Stimulated activated CD8-positive, alpha-beta memory T cell treated with anti-CD3 and anti-CD28 coated beads, Interleukin-4, amount 100 ng/mL, for 24 hours (primary cell): ENCODE measurements at places on chromosomes 13 and 19.

DNA sequence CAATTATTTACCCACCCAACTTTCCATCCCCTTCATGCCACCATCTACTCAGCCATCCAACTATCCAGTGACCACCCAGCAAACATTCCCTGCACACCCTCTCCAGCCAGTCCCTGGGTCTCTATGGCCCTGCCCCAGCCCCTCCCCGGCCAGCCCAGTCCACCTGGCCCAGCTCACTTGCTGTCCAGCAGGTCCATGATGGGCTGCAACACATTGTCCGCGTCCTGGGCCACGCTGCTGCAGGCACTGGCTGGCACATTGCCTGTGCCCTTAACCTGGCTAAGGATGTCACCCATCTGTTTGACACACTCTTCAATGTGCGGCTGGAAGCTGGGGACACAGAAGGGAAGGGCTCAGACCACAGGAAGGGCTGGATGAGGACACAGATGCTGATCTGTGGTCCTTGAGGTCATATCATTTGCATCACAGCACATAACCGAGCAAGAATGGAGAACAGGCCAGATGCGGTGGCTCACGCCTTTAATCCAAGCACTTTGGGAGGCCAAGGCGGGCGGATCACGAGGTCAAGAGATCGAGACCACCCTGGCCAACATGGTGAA lies 61.6 kb downstream of the UNC13A start:
- no peak for DNase-seq

DNA sequence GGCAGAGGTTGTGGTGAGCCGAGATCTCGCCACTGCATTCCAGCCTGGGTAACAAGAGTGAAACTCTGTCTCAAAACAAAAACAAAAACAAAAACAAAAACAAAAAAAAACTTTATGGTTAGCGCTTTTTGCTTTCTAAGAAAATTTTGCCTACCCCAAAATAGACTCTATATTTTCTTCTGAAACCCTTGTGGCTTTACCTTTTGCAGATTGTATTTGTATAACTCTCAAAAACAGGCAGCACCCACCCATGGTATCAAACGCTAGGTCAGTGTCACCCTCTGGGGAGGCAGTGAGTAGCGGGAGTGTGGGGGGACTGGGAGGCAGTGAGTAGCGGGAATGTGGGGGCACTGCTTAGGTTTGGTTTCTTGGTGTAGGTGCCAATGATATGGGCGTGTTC lies 7.5 kb upstream of the SLC39A3 start:
- DNase-seq = no peak

GRCh38 chr19:11881151-11881800 lies 6.3 kb upstream of the ZNF69 start:
- peak; percentile 39 for DNase-seq

DNA sequence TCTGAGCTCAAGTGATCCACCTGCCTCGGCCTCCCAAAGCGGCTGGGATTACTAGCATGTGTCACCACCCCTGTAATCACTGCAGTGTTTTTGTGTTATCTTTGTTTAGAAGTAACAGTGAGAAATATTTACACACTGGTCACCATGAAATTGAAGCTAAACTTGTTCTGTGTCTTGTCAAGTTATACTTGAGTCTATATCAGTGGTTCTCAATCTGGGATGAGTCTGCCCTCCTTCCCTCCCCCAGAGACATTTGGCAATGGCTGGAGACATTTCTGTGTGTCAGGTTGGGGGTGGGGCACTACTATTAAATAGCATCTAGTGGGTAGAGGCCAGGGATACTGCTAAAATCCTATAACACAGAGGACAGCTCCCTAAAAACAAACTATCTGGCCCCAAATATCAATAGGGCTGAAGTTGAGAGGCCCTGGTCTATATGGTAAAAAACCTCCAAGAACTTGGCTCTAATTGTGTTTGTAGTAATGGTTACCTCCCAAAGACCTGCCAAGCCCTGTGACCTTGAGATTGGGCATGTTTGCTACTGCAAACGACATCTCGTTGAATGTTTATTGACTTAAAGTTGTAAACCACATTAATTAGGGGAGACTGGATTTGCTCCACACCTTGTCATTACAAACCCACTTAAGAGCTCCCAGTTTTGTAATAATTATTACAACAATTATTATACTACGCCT lies 6.9 kb downstream of the CTU1 start:
- no peak for DNase-seq

DNA sequence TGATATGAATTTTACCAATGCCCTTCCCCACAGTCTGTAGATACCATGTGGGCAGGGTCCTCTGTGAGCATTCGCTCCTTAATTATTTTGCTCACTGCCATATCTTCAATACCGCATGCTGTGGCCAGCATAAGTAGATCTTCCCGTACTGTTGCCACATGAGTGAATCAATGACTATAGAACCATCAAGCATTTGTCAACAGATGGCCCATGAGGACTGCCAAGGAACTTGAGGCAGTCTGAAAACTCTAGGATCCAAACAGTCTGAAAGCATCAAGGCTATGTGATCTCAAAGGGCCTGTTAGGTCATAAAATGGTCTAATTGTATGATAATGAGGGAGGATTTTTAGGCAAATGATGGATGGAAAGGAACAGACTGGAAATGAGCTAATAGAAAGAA lies 27.4 kb upstream of the GPR12 start:
- DNase-seq = no peak

DNA sequence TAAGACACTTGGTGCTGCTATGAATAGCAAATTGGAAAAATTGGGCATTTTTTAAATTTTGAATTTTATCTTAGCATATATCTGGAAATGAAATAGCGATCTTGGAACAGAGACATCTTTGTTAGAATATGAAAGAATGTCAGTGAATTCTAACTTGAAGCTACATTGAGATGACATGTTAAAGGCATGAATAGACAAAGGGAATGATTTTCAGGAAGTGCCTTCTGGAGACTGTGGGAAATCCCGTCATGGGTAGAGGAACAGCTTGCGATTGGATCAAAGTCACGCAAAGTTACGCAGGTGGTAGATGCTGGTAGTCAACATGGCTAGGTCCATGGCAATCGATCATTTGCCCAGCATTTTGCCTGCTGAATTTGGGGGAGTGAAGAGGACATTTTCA lies 43.5 kb downstream of the LRCH1 start:
- no peak for DNase-seq

DNA sequence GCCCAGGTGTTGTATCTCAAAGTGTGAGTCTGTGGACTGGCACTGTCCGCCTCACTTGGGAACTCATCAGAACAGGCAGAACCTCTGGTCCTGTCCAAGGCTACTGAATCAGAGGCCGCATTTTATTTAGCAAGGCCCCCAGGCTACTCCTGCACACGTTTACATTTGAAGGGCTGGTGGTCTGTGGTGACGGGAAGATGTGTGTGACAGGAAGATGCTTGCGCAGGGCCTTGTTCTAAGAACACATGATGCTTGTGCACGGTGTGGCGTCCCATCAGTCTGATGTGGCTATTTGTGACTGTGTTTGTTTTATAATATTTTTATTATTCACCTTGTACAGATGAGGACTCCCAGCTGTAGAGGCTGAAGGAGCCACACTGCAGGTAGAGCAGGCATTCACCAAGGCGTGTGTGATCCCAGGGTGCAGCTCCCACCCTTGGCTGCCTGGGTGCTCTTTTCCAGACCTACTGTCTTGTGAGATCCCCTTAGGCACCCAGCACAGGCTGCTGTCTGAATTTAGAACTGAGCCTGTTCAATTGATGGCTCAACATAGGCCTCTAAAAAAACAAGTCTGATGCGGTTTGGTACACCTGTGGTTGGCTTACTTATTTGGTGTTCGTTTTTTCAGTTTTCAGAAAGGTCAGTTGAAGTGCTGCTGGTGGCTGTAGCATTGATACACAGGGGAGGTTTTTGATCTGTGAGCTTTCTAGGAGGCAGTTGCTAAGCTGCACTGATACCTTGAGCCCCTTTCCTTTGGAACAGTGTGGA lies 3.1 kb downstream of the SLC25A15 start:
- no peak for DNase-seq

GRCh38 chr19:15213715-15214381 lies 13.1 kb upstream of the NOTCH3 start:
- no peak for DNase-seq

DNA sequence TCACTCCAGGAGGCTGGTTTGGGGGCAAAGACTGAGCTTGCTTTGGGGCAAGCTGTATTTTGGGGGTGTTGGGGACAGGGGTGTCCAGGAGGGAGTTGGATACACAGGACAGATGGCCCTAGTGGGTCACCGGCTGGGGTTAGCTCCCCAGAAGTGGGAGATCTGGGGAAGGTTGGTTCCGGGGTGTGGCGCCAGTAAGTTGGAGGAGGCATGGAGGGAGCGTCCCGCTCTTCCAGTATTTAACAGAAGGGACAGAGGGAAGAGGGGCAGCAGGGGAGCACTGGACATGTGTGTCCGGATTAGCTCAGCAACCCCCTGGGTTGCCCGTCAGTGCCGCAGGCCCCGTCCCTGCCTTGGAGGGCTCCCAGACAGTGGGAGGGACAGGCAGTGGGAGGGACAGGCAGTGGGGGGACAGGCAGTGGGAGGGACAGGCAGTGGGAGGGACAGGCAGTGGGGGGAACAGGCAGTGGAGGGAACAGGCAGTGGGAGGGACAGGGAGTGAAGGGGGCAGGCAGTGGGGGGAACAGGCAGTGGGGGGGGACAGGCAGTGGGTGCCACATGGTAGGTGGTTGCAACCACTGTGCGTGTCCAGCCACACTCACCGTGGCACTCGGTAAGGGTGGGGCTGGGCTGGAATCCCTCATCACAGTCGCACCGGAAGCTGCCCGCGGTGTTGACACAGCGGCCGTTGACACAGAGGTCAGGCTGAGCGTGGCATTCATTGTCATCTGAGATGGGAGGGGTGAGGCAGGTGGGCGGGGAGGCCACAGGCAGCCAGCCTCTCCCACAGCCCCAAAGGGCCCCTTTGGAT lies 33.2 kb downstream of the CCL25 start:
- DNase-seq = no peak

- DNase-seq = no peak
Observed at GRCh38 chr13:24007979-24008620, 110.8 kb upstream of the C1QTNF9B start.

- DNase-seq = no peak
Observed at GRCh38 chr19:51125421-51126075, 842 bp downstream of the SIGLEC9 start.

DNA sequence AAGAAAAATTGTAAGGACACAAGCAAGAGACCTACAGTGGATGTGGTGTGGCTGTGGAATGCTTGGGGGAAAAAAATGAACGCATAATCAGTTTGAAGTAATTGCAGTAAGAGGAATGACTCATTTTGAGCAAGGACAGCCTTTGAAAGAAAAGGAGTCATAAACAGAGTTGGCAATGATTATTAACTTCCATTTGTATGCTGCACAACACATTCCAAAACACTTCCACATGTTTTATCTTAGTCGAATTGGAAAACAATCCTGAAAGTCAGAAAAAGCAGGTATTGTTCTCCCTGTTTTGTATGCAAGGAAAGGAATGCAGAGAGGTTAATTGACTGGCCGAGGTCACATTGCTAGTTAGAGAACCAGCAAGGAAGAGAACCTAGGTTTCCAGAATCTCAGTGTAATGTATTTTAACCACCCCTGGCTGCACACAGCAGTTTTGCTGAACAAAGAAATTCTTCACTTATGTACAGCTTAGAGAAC lies 630.0 kb upstream of the MIR17HG start:
- no peak for DNase-seq

DNA sequence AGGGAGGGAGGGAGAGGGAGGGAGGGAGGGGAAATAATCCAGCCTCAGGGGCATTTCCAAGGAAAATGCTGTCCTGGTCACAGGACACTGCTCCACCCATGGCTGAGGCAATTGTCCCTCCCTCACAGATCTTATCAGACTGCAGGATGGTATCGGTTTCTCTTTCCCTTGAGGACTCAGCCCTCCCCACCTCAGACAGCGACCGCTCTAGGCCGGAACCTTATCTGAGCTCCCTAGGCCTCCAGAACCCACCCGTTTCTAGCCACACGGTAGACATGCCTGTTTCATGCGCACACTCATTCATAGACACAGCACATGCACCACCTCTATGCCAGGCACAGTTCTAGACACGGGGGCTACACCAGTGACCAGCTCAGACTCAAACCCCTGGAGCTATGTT lies 10.0 kb upstream of the IZUMO2 start:
- no peak for DNase-seq

DNA sequence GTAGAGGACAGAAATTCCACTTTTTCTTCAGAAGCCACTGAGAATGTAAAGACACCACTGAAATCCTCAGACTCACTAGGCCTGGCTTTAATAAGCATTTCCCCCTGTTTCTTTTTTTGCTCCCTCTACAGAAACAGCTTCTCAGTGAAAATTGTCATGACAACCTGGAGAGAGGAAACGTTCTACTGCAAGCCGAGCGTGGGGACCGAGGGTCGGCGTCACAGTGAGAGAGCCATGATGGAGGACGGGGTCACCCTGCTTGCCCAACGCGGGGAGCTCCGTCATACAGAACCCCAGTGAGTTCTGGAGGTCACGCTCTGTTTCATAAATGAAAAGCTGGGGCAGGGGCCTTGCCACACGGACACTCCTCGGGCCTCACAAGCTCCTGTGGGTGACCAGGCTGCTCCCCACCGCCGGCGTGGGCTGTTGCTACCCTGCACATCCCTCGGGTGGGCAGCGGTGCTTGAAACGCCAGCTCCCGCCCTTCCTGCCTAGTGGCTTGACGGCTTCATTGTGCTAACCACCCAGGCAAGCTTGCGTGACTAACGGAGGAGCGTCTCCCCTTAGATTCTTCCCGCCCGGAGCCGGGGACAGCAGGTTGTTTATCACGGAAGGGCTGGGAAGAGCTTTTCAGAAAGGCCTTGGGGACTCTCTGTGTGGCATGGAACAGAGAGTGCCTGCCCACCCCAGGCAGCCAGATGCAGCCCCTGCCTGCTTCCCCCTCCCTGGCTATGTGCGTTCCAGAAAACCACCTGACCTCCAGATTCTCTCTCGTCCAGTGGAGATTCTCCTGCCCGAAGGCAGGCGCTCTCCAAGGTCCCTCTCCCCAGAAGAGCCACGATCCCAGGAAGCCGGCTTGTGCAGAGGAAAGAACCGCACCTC lies 153.6 kb downstream of the KATNAL1 start:
- DNase-seq = no peak

- DNase-seq = no peak
Observed at GRCh38 chr19:10975374-10976130, 14.7 kb downstream of the SMARCA4 start.

DNA sequence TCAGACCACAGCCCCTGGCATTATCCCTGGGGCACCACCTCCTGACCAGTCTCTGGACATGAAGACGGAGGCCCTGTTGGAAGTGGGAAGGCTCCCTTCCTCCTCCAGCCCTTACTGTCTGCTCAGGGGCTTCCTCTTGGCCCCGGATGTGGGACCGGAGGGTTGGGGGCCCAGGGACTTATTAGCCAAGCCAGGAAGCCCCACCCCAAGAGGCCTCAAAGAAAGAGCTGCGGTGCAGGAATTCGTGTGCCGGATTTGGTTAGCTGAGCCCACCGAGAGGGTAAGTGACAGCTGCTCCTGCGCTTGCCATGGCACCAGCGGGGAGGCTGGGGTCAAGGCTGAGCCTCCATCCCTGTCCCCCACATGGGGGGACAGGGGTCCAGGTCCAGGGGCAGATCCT lies at the start of gene RETN:
Gene RETN (plus strand): TSS at position 208 of the 400 bp plus-strand sequence. CDS start 278 bp downstream, outside the sequence.
- no peak for DNase-seq

- DNase-seq = no peak
Observed at GRCh38 chr13:38767506-38768265, 80.8 kb downstream of the FREM2 start.
